ENCODE measurements at places on chromosomes 7 and 10.

DNA sequence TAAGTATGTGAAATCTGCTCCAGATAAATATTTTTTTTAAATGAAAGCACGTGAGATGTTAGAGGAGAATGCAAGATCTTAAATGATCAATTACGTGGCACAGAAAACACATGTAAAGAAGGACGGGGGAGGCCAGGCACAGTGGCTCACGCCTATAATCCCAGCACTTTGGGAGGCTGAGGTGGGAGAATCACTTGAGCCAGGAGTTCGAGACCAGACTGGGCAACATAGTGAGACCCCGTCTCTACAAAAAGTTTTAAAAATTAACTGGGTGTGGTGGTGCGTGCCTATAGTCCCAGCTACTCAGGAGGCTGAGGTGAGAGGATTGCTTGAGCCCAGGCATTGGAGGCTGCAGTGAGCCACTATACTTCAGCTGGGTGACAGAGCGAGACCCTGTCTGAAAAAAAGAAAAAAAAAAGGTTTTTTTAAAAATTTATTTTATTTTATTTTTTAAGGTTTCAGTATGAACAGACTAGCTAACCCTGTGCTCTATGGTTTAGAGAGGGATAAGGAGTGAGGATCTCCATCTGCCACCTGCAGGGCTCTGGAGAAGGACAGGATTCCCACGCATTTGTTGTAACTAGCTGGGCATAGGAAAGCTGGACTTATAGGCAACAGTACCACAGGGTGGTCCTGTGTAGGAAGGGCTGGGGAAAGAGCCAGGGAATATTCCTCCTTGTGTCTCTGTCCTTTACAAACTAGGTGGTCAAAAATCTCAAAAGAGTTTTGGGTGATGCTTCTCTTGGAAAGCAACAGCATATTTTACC lies 113.2 kb downstream of the SPAG6 start:
- DNase-seq, result no peak

- DNase-seq, result no peak
Observed at GRCh38 chr7:98372993-98373392, 27.9 kb downstream of the BAIAP2L1 start.

- no peak for DNase-seq
Observed at GRCh38 chr7:108997480-108997879, 427.8 kb downstream of the DNAJB9 start.

DNA sequence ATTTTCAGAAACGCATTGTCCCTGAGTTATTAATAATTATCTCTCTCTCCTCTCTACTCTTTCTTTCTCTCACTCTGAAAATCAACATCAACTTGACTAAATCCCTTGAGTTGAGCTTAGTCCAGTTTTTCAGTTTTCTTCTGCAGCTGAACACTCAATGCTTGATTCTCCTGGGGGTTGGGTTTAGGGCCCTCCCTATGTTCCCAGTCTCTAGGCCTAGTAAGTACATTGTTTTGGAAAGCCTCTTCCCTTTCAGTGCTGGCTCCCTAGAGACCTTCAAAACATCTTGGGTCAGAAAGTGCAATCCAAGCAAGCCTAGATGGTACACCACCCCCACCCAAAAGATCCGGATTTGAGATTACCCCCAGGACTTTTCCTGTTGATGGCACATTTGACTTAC lies 488.5 kb downstream of the LRMDA start:
- no peak for DNase-seq

DNA sequence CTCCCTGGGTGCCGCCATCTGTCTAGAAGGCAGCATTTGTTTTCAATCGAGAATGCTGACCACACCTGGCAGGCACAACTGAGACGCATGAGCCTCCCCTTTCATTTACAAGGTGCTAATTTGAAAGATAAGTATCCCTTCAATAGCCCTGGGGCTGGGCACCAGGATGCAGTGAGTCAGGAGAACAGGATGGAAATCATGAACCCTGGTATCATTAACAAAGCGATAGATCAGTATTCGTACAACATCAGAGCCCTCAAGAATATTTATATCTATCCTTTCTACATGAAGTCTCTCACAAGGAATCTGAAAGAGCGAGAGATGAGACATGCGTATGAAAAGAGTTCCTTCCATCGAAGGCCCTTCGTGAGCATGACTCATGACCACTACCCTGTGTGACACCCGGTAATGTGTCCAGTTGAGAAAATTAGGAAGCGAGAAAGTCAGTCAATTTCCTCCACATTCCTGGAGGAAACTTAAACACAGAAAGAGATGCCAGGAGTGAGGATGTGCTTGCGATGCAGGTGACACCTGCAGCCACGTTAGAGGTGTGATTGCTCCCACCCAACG lies 123.1 kb upstream of the PITRM1 start:
- DNase-seq, result no peak

- DNase-seq, result no peak
Observed at GRCh38 chr10:88893611-88894010, 13.6 kb downstream of the STAMBPL1 start.

GRCh38 chr7:49866076-49866735 lies 92.8 kb downstream of the VWC2 start:
- no peak for DNase-seq
